ENCODE measurements at places on chromosomes 12 and 14.

GRCh38 chr12:131671276-131671675 is 39.6 kb upstream of the SFSWAP start:
- H3K27ac ChIP-seq, result no peak overlapping the region
- H3K4me3 ChIP-seq, result no peak overlapping the region
- H3K27me3 ChIP-seq, result no peaks in the 10 kb centered on the region
- no peaks in the 10 kb centered on the region for H3K4me1 ChIP-seq
- H3K36me3 ChIP-seq, result no peaks in the 10 kb centered on the region

DNA sequence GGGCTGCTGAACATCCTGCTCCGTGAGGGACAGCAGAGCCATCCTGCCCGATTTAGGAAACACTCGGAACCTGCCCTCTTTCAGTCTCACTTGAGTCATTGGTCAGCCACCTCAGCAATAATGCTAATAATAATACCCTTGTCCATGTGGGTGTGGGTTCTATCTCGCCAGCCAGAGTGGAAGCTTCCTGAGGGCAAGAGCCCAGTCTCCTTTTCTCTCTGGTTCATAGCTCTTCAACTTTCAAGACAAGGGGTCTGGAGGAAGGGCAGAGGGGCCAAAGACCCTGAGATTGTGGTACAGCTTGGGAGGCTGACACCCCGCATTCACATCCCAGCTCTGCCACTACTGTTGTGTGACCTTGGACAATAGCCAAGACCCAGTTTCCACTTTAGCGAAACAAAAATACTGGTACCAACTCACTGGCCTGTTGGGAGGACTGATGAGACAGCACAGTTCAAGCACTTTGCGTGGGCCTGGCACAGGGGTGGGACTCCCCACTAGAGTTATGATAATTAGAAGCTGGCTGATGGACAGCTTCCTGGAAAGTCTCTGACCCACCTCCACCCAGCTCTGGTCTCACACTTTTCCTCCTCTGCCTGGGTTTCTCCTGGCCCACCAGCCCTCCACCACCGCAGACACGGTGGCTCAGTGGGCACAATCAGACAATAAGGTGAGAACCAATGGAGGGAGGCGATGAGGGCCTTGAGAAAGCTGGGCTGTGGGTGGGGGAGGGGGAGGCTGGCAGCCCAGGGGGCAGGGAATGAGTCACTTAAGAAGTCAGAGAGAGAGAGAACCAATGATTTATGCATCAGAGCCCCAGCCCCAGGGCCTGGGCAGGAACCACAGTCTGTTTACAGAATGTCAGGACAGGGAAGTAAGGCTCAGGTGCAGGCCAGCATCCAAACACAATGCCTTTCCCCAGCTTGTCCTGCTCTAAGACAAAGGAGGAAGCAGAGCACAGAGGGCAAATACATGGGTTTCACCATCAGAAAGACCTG is 9.6 kb downstream of the FAIM2 start:
- no peaks in the 10 kb centered on the region for H3K27me3 ChIP-seq
- H3K4me3 ChIP-seq, result no peak overlapping the region
- no peaks in the 10 kb centered on the region for H3K36me3 ChIP-seq

GRCh38 chr12:41970744-41971143 is 173.9 kb downstream of the GXYLT1 start:
- H3K36me3 ChIP-seq, result no peaks in the 10 kb centered on the region
- no peak overlapping the region for H3K27ac ChIP-seq
- no peak for DNase-seq
- H3K4me3 ChIP-seq, result no peak overlapping the region
- H3K4me1 ChIP-seq, result peaks cover 14% of the 10 kb centered on the region

- no peak overlapping the region for H3K27ac ChIP-seq
- no peak for DNase-seq
- H3K36me3 ChIP-seq, result no peaks in the 10 kb centered on the region
- H3K4me1 ChIP-seq, result no peaks in the 10 kb centered on the region
- H3K27me3 ChIP-seq, result no peaks in the 10 kb centered on the region
These were observed 101.1 kb upstream of the DCD start for GRCh38 chr12:54749191-54749818.

DNA sequence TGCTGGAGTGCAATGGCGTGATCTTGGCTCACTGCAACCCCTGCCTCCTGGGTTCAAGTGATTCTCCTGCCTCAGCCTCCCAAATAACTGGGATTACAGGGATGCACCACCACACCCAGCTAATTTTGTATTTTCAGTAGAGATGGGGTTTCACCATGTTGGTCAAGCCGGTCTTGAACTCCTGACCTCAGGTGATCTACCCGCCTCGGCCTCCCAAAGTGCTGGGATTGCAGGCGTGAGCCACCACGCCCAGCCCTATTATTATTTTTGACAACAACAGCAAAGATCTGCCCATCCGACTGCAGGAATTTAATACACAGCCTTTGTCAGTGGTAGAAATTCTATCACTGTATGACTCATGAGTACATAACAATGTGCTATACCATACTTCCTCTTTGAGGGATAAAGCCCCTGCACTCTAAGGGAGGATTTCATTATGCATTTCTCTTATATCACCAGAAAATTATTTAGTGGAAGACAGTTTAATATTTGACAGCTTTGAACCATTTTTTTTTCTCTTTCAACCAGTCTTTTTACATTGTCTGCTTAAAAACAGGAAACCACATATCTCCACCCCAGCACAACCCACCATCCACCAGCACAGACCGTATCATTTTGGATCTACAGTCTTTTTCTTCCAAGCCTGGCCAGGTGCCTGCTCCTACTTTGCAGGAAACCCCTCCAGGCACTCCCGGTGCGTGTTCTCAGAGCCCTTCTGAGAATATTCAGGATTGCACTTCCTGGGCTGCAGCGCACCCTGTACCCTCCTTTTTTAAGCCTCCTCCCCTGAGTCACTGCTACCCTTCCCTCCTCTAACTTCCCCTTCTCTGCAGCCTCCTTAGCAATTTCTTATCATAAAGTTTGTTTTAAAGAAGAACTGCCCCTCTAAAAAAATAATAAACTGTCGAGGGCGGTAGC is 594 bp downstream of the ARHGDIB start:
- no peaks in the 10 kb centered on the region for H3K4me1 ChIP-seq
- no peak for DNase-seq
- no peaks in the 10 kb centered on the region for H3K36me3 ChIP-seq
- H3K27me3 ChIP-seq, result no peaks in the 10 kb centered on the region

- no peak overlapping the region for H3K4me3 ChIP-seq
- DNase-seq, result no peak
- no peak overlapping the region for H3K27ac ChIP-seq
- H3K36me3 ChIP-seq, result no peaks in the 10 kb centered on the region
- H3K27me3 ChIP-seq, result no peaks in the 10 kb centered on the region
- H3K4me1 ChIP-seq, result no peaks in the 10 kb centered on the region
These were observed 41.5 kb downstream of the TEAD4 start for GRCh38 chr12:3000548-3001275.

DNA sequence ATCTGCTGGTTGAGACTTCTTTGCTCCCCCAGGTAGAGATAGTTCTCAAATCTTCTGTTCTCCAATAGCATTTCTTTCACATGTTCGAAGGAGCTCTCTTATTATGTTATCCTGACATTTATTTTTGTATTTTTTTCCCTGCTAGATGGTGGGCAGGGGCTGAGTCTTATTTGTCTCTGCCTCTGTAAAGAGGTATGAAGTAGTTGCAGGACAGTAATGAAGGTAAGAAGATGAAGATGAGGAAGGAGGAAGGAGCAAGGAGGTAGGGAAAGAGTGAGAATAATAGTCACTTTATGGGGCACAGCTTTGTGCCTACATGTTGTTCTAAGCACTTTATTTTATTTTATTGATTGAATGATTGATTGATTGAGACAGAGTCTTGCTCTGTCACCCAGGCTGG is 5.0 kb upstream of the CIROP start:
- H3K4me1 ChIP-seq, result no peaks in the 10 kb centered on the region
- H3K27ac ChIP-seq, result no peak overlapping the region
- no peak for DNase-seq

DNA sequence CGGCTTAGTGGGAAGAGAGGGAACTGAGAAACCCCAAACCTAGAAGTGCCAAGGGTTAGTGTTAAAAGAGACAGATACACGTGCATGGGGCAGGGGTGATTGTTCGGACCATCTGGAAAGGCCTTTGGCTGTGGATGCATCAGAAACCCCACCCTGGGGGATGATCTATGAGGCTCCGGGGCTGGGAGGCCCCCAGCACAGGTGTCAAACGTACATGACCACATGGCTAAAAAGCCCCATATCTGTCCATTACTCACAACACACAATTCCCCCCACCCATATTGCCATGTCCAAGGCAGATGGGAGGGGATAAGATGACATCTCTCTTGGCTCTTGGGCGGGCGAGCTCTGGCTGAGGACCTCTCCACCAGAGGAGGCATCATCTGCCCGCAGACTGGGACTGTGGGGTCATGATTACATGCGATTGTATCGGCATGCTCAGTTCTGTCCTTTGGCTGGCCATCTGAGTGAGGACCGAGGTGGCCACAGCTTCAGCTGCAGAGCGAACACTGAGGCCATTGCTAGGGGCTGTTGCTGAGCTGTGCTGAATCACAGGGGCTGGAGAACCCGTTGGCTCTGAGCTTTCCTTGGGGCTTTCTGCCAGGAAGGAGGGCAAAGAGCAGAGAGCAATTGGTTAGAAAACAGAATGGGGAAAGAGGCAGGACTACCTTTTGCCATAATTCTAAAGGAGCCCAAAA is 9.6 kb upstream of the NPFF start:
- no peak overlapping the region for H3K27ac ChIP-seq
- H3K4me3 ChIP-seq, result no peak overlapping the region
- H3K27me3 ChIP-seq, result no peaks in the 10 kb centered on the region
- H3K36me3 ChIP-seq, result peaks cover 62% of the 10 kb centered on the region
- H3K4me1 ChIP-seq, result no peaks in the 10 kb centered on the region

DNA sequence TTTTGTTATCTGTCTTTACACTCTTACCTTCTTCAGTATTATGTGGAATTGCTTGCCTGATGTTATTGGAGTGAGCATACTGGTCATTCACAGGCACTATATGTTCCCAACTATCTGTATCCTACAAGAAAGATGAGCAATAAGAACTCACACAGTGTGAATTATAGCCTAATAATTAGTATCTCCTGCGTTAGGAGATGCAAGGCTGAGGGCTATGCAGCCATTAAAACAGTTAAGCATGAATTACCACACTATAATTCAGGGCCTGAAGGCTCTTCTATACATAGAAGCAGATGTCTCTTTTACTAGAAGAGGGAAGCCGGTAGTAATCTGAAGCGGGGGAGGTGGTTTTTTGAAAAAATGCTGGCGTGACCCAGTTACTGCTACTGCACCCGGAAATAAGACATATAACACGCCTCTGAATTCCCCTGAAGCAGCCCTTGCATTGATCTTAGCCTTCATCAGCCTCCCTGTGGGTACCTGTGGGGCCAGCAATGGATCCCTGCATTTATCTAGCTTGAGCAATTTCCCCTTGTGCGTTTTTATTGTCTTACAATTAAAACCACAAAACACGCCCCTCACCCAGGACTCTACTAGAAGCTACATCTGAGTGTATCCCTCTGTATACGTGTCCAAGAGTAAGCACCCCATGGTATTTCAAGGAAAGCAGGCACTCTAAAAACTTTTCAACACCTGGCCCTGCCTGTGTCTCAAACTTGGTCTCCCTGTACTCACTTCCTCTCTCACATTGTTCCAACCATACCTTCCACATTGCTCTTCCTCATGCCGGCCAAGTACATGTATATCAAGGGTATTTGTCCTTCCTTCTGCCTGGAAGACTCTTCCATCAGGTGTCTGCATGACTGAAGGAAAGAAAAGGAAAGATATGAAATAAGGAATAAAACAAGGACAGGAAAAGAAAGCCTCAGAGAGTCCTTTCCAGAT is 210.9 kb upstream of the ARID2 start:
- H3K27me3 ChIP-seq, result no peaks in the 10 kb centered on the region
- H3K4me1 ChIP-seq, result no peaks in the 10 kb centered on the region
- no peak overlapping the region for H3K4me3 ChIP-seq
- H3K36me3 ChIP-seq, result no peaks in the 10 kb centered on the region
- DNase-seq, result no peak

GRCh38 chr12:113638460-113638775 is 166.7 kb upstream of the LHX5 start:
- H3K4me1 ChIP-seq, result no peaks in the 10 kb centered on the region
- H3K27ac ChIP-seq, result no peak overlapping the region
- H3K4me3 ChIP-seq, result no peak overlapping the region
- no peak for DNase-seq

GRCh38 chr14:65833267-65833880 is 420.8 kb downstream of the FUT8 start:
- H3K27ac ChIP-seq, result peak overlapping the region; percentile 21
- no peak overlapping the region for H3K4me3 ChIP-seq
- no peak for DNase-seq
- no peaks in the 10 kb centered on the region for H3K4me1 ChIP-seq

GRCh38 chr12:51549637-51550036 is 41.4 kb upstream of the SCN8A start:
- H3K4me1 ChIP-seq, result no peaks in the 10 kb centered on the region
- H3K27ac ChIP-seq, result no peak overlapping the region
- no peaks in the 10 kb centered on the region for H3K27me3 ChIP-seq

GRCh38 chr14:104359301-104359968 is 220.1 kb upstream of the C14orf180 start:
- DNase-seq, result no peak
- no peaks in the 10 kb centered on the region for H3K4me1 ChIP-seq
- peaks cover 25% of the 10 kb centered on the region for H3K27me3 ChIP-seq

DNA sequence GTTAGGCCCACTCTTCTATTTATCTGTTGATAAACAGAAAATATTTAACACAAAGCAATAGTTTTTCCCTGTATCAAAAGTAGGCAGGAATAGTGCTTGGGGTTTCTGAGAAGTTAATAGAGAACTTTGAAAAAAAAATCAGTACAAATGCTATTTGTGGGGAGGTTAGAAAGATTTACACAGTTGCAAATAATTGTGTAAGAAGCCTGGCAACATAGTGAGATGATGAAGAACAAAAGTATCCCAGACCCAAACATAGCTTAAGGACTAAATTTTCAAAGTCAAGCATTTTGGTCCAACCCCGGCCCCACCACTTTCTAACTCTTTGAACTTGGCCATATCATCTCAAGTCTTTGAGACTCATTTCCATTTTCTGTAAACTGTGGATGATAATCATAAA is 687.5 kb upstream of the TMEM132C start:
- DNase-seq, result no peak
- no peaks in the 10 kb centered on the region for H3K36me3 ChIP-seq
- H3K27ac ChIP-seq, result no peak overlapping the region

GRCh38 chr14:104715416-104715815 is 8.6 kb upstream of the ADSS1 start:
- no peak overlapping the region for H3K4me3 ChIP-seq
- H3K36me3 ChIP-seq, result peaks cover 23% of the 10 kb centered on the region
- H3K4me1 ChIP-seq, result peaks cover 8% of the 10 kb centered on the region
- no peak for DNase-seq
